EL (cell line): ENCODE measurements at places on chromosomes 3 and 15.

GRCh38 chr3:23442598-23443383, 239.7 kb downstream of the UBE2E2 start:
- DNase-seq = peak; percentile 80

GRCh38 chr15:84881520-84881830, 3.0 kb upstream of the SLC28A1 start:
- no peak for DNase-seq

GRCh38 chr3:141996437-141996836, 120.0 kb downstream of the ATP1B3 start:
- DNase-seq = no peak

GRCh38 chr3:32056559-32057290, 49.7 kb upstream of the GPD1L start:
- DNase-seq = no peak

DNA sequence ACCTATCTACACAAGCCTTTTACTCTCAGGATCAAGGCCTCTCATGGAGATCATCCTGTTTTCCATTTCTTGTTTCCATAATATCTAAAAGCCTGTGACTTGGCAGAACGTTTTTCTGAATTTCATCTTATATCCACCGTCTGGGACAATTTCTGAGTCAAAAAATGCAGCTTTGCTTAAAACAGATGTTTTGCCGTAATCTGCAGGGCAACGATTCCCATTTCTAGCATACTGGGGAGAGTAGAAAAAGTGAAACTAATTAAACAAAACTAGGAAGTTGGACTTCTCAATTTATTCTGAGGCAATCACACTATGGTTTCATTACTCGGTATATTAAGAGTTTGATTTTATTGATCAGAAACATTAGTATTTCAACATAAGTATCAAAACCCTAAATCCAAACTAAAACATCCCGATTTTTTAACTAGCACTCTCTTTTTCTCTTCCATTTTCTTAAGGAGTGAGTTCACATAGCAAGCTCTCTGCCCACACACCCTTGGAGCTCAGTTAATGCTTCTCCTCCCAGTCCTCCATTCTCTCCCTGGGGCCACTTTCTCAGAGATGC, 33.6 kb downstream of the SPATA12 start:
- DNase-seq = no peak

DNA sequence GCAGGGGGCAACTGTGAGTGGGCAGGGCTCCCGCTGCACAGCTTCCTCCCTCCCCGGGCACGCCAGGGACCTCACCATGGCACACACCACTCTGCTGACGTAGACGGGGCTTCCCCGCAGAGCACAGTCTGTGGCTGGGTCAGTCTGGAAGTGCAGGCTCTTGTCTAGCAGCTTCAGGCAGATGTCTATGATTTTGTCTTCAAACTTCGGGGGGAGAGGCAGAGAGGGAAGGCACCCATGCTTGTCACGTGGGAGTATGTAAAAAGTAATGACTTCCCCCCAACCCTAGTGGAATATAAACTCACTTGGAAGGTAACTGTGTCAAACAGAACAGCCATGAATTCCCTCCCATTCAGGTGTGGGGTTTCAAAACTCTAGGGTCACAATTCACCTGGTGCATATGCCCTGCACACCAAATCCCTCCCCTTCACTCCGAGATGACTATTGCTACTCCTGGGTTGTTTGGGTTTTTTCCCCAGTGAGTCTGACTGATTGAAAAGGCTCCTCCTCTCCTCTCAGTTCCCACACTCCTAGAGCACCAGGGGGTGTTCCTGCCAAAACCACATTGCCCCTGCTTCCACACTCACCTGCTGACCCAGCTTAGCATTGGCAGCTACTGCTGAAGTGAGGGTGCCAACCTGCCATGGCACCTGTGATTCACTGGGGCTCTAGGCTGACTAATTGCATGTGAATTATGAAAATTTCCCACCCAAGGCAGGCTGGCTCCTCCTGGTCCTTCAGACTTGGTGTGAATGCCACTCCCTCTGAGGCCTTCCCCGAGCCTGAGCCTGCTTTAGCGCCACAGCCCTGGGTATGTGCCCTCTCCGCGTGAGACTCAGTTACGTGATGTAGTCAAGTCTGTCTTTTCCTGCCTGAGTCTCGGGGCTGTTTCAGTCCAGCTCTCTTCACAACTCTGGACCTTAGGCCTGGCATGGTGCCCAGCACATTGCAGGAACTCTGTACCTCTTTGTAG, 13.0 kb downstream of the TGM5 start:
- peak; percentile 45 for DNase-seq

GRCh38 chr3:151120409-151120808, 34.9 kb downstream of the MED12L start:
- DNase-seq = no peak

GRCh38 chr3:169792359-169792758, 19.2 kb downstream of the MYNN start:
- DNase-seq = no peak

DNA sequence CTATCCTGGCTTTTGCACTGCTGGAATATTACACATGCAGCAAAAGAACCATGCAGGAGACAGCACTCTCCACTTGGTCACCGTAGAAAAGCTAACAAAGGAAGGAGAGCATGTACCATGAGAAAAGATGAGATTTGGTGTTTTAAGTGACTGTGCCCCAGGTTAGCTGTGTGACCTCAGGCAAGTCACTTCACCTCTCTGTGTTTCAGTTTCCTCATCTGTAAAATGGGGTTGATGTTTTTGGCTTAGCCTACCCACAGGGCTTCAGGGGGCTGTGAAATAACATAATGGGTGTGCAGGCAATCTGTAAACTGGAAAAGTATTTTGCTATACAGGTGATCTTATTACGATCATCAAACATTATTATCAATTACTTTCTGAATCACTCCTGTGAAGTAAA, 69.3 kb upstream of the SLC6A11 start:
- DNase-seq = no peak

GRCh38 chr3:105733356-105733755, 135.5 kb downstream of the CBLB start:
- no peak for DNase-seq

- DNase-seq = peak; percentile 74
Observed at GRCh38 chr3:65855370-65856100, 183.2 kb downstream of the MAGI1 start.

DNA sequence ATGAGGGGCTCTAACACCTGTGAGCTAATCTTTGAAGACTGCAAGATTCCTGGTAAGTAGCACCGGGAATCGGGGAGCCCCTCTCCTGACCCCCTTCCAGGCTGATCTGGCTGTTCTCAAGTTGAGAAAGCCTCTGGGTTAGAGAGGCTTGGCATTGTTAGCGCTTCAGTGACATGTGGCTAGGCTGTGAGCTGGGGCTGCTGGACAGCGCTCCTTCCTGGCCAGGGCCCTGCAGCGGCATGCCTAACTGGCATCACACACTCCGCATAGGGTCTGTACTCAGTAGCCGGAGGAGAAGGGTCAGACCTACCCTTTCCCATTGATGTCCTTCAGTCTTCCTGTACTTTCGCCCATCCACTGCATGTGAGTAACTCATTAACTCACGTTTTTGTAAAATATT, 7.4 kb downstream of the IVD start:
- DNase-seq = no peak

- no peak for DNase-seq
Observed at GRCh38 chr3:36196058-36196457, 184.2 kb upstream of the STAC start.

GRCh38 chr3:197889204-197889930, 60.6 kb upstream of the RPL35A start:
- no peak for DNase-seq

DNA sequence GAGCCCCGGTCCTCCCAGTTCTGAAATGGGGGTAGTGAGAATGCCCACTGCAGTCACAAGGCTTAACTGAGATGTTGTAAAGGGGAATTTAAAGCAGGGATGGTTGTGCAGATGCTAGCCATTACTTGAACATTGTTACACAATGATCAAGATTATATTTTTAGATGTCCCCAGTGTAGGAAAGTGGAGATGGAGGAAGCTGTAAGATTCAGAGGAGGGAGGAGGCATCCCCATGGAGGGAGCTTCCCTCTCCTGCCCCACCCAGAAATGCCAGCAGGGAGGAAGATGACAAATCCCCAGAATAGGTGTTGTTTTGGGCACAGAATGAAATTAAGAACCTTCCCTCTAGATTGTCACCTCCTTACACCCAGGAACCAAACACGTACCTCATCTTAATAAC, 46.1 kb downstream of the EFCAB12 start:
- DNase-seq = no peak
